HS-27A (cell line): ENCODE measurements at places on chromosomes 6 and 20.

- DNase-seq = no peak
Observed at GRCh38 chr6:122977180-122977579, 18.9 kb upstream of the CLVS2 start.

- no peak for DNase-seq
Observed at GRCh38 chr6:24440897-24441598, 38.3 kb downstream of the MRS2 start.

DNA sequence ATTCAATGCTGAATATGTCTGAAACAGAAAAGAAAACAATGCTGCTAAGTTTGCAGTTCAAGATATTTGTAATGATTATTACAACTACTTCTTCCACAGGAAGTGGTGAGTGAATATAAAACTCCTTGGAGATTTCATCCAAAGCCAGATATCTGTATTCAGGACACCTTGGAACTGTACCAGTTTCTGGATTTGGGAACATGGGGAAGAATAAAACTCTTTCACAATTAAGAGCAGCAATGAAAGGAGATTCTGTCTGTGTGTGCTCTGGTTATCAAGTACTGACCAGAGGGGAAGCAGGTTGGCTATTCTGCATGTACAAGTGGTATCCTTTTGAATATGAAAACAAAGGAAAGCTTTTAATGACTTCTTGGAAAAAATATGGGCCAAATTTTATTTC lies 21.1 kb downstream of the ELOVL2 start:
- DNase-seq = no peak

- peak; percentile 85 for DNase-seq
Observed at GRCh38 chr20:54137115-54137514, 36.7 kb downstream of the CYP24A1 start.

DNA sequence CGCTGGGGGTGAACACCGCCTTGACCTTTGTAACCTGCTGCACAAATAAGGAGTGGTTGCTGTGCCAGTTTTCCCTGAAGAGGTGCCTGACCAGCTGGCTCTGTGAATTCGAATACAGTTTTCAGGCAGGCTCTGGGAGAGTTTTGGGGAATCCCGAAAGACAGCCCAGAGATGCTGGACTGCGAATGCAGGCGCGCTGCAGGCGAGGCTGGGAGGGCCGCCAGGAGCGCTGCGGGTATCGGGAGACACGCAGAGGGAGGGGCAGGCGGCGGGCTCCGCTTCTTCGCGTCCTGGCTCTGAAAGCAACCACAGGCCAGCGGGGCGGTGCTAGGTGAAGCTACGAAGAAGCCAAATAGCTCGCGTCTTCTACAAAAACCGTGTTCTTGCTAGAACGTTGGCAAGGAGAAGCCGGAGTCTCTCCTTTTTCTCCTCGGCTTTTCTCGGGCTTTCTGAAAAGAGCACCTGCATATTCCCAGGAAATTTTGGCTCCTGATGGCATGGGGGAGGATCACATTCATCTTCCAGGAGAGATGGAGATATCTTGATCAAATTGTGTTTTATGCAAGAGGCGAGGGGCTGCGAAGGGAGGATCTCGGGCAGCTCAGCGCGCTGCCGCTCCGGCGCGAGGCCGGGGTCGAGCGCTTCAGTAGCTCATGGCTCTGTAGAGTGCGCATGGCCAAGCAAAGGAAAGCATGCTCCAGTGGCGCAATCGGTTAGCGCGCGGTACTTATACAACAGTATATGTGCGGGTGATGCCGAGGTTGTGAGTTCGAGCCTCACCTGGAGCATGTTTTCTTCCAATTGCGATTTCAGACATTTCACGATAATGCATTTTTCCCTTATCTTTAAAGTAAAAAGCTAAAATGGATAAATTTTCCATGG lies 158.1 kb upstream of the ZNF184 start:
- DNase-seq = no peak

DNA sequence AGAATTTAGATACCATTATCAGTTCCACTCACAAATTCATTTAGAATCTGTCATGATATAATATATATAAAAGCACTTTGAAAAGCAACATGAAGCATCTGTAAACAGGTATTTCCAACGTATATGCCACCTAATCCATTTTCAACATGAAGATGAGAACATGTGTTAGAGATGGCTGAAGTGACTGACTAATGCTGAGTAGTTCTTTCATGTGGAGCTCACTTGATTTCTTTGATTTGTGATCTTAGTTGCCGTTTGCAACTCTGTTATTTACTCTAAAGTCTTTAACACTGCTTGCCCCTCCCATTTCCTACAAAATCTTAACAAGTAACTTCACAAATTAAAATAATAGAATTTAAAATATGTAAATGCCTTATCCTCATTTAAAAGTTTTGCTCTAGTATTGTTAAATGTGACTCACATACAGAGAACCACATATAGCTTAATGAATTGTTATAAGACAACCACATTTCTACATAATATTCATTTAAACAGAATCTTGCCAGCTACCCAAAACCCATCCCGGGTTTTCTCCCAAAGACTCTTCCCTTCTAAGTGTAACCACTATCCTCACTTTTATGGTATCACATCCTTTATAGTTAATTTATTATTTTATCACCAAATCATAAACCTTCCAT lies 78.3 kb downstream of the ME1 start:
- DNase-seq = no peak

GRCh38 chr6:100845676-100846075 lies 35.5 kb downstream of the ASCC3 start:
- DNase-seq = no peak

DNA sequence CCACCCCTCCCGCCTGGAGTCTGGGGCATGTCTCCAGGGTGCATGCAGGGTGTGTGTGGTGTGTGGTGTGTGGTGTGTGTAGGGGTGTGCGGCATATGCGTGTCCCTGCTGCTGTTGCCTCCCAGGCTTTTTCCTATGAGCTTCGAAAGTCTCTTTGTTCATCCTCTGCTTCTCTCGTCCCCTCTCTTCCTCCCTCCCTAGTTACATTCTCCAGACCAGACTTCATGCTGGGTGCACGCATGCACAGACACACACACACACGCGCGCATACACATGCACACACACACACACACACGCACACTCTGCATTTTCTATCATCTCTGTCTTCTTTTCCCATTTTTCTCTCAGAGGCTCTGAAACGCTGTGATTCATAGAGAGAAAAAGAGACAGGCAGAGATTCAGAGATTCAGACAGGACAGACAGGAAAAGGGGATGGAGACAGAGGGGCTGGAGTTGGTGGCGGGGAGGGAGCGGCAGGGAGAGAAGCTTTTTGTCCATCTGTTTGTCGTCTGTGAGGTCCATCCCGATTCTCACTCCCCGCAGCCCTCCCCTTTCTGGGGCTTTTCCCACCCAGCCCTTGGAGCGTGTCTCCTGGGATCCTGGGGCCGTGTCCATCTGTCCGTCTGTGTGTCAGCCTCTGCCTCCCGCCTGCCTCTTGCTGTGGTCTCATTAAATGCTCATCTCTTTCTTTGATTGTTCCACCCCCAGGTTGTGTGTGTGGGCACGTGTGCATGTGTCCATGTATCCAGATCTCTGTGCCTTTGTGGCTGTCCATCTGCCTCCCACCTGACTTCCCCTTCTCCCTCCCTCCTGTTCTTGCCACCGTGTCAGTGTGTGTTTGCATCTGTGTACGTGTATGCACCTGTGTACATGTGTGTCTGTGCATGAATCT lies 62.6 kb downstream of the SRC start:
- DNase-seq = no peak

GRCh38 chr20:50283922-50284810 lies 93.5 kb downstream of the CEBPB start:
- no peak for DNase-seq

DNA sequence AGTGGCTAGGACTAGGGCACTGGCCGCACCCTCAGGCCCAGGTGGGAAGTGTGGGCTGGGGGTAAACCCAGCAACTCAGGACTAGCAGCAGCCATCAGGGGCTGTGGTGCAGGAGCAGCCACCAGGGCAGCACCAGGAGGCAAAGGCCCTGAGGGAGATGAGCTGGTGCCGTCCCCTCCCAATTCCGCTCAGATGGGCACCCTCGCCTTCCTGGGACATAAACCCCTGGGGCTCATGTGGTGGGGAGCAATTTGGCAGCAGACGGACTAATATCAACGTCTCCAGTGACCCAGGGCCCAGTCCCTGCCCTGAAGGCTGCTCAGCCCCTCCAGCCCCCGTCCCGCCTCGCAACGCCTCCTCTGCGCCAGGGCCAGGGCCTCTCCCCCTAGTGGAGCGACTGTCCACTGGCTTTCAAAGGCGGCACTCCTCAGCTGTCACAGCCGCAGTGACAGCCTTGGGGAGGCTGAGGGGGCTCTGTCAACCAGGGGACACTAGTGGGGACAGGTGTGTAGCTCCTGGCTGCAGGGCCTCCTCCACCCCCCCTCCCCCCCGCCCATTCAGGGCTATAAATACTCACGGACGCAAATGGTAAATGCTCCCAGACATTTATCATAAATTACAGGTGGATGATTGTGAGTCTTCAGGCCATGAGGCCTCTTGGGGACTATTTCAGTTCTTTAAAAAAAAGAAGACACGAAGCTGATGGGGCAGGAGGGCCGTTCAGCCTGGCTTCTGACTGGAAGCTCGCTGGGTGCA lies 349.9 kb downstream of the ZFAND3 start:
- DNase-seq = no peak

- DNase-seq = no peak
Observed at GRCh38 chr6:169087443-169088041, 166.1 kb downstream of the THBS2 start.

DNA sequence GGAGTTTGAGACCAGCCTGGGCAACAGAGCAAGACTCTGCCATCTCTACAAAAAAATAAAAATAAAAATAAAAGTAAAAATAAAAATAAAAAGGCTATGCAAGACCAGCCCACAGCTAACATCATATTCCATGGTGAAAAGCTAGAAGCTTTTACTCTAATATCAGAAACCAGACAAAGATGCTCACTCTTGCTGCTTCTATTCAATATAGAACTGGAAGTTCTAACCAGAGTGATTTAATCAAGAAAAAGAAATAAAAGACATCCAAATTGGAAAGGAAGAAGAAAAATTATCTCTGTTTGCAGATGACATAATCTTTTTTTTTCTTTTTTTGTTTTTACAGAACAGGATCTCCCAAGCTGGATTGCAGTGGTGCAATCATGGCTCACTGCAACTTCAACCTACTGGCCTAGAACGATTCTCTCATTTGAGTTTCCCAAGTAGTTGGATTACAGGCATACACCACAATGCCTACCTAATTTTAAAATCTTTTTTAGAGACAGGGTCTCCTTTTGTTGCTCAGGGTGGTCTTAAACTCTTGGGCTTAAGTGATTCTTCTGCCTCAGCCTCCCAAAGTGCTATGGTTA lies 100.7 kb upstream of the JAG1 start:
- DNase-seq = no peak

DNA sequence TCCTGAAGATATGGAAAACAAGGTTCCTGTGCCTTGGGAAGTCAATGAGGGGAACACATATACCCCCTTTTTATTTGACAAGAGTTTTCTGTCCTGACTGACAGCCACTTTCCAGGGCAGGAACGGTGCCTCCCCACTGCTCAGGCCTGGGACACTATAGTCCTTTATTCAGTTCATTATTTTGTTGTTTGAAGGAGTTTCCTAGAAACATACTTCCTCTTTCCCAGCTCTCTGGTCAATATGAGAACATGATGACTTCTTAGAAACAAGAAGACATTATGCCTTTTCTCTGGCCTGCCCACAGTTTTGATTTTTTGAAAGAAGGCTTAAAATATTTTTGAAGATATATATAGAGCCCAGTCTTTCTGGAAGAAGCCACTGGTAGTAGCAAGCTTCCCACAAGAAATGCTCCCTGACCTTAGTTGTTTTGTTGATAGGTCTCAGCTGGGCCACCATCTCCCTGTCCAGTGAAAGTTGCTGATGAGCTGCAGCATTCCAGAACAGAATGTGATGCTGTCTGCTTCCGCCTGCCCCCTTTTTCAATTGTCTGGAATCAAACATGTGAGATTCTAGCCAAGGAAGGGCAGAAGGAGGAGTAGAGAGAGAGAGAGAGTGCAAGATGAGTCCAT lies 350.0 kb upstream of the PRND start:
- DNase-seq = no peak

GRCh38 chr6:91608428-91608827 lies 1021.6 kb upstream of the MAP3K7 start:
- no peak for DNase-seq

- DNase-seq = no peak
Observed at GRCh38 chr6:161815965-161816364, 542.1 kb upstream of the AGPAT4 start.

DNA sequence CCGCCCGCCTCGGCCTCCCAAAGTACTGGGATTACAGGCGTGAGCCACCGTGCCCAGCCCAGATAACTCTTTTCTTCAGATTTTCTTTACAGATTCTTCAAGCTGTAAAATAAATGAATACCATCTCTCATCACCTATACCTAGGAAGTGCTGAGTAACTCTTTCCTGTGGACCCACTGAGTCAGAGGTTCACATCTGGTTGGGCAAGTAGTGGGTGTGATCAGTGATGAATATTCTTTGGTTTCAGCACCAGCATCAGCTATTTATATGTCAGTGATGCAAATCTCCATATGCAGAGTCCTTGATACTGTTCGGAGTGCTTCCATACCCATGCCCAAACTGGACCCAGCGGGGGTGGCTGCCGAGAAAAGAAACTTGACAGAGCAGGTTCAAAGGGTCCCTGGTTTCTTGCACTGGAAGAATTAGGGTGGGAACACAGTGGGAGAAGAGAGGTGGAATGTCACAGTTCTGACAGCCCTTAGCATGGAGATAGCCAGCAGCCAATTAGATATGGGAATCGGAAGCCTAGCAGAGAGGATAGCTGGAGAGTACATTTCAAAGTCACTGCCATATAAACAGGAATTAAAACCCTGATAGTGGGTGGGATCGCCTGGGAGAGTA lies 64.9 kb upstream of the DDR1 start:
- no peak for DNase-seq

GRCh38 chr6:23851522-23851921 lies 274.5 kb upstream of the NRSN1 start:
- no peak for DNase-seq

DNA sequence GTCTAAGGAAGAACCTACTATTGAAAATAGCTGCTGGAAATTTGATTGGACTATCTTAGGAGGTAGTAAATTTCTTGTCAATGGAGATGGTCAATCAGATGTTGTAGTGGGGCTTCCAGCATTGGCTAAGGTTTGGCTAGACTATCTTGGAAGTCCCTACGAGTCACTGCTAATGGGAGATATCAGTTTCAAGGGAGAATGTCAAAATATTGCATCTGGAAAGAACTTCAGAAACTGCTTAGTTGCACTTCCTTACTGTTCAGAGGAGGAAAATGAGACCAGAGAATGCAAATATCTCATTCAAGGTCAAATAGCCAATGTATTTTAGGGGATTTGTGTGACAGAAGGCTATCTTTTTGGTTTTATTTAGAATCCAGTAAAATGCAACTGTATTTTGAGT lies 53.5 kb upstream of the CCN2 start:
- no peak for DNase-seq

GRCh38 chr6:85464260-85464644 lies 14.4 kb downstream of the NT5E start:
- peak; percentile 87 for DNase-seq

GRCh38 chr6:119170447-119171087 lies 92.1 kb upstream of the FAM184A start:
- no peak for DNase-seq

GRCh38 chr6:72760114-72760793 lies 138.4 kb downstream of the KCNQ5 start:
- no peak for DNase-seq

GRCh38 chr20:19817017-19817416 lies 59.0 kb downstream of the RIN2 start:
- DNase-seq = peak; percentile 78
